ENCODE measurements at places on chromosomes 1 and 21.

DNA sequence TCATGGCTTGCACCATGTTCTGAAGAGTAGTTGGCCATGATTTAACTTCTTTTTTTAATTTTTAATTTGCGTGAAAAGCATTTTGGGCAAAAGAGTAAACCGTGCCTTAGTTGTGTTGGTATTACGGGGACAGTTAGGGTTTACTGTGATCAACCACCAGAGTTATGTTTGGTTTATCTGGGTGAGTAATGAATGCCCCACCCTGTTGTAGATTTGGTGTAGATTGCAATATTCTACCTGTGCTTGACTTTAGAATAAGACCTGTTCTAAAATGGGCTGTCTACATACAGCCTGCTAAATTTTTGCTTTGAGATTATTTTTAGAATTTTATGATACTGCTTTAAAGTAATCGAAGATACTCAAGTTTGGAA lies 1.4 kb downstream of the USP25 start:
- no peak for DNase-seq

GRCh38 chr1:83670909-83671565 lies 327.9 kb downstream of the TTLL7 start:
- DNase-seq: no peak

GRCh38 chr1:193077991-193078390 lies 18.6 kb downstream of the RO60 start:
- DNase-seq: no peak

DNA sequence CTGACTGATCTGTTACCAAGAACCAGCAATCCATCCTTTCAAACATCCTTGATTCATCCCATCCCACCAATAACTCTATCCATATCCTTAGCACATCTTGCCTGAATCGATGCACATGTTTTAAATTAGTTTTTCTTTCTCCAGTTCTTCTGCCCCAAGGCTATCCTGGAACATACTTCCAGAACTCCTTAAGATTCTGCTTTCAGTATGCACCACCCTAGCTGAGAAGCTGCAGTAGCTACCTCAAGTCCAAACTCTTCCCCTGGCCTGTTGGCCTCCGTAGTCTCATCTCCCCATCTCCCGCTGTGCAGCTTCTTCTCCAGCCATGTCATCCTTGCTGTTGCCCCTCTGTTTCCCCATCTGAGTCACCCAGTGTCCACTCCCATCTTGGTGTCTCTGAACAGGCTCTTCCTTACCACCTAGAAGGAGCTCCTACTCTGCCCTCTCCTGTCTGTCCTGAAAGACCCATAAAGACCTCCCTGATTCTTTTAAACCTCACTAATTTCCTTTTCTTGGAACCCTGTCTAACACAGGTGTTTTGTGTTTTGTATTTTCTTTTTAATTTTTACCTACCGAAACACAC lies 108.0 kb downstream of the SGIP1 start:
- no peak for DNase-seq

GRCh38 chr1:209421978-209422680 lies 161.4 kb upstream of the CAMK1G start:
- peak; percentile 63 for DNase-seq

DNA sequence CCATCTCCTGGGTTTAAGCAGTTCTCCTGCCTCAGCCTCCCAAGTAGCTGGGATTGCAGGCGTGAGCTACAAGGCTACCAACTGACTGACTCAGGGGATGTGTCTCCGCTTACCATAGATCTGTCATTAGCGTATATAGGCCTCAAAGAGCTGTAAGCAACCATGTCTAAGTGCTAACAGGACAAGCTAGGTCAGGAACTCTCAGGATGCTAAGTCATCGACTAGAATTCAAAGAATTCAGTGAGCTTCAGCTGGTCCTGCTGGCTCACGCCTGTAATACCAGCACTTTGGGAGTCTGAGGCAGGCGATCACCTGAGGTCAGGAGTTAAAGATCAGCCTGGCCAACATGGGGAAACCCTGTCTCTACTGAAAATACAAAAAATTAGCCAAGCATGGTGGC lies 29.5 kb downstream of the CAPN2 start:
- no peak for DNase-seq

DNA sequence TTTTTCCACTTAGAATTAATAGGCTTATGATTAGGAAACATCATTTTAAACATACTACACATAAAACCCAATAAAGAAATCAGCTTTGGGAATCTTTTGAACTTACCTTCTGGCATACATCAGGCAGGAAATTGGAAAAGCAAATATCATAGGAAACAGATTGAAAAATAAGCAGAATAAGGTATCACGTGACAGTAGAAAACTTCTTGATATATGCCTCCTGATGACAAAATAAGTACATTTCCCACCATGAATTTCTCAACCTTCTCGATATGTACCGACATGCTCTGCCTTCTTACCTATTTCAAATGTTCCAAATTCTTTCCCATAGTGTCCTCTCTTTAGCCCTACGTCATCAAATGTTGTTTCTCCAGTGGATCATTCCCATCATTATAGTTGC lies 72.4 kb downstream of the CLCA4 start:
- DNase-seq: no peak

- DNase-seq: no peak
Observed at GRCh38 chr1:112505878-112506277, 2.9 kb upstream of the WNT2B start.

DNA sequence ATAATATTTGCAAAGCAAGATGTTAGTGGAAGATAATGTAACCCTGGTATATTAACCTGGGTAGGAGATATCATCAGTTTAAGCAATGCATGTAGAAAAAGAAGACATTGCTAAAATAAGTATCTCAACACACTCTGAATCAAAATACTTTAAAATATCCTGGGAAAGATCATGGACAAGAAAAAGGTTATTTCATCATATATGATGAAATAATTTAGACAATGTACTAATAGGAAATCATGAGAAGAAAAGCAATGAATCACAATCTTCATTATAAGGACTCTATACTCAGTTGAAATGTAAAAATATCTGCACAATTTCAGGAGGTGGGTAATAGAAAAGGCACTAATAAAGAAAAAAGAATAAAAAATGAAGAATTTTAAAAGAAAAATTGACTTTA lies 158.8 kb downstream of the KCNT2 start:
- no peak for DNase-seq

DNA sequence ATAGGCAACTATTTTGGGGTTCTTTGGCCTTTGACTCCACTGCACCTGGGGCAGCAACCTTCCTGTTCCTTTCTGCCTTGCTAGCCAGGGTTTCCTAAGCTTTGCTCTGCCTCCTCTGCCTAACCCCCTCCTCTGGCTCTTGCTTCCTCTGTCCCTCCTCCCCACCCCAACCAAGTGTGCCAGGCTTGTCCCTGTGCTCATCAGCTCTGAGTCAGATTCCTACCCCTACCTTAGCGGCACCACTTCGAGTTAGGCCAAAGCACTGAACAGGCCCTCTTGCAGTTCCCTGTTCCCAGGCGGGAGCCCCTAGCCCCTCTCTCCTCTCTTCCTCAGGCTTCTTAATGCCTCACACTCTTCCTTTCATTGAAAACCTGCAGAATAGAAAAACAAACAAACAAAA lies 74.8 kb upstream of the HAO2 start:
- DNase-seq: no peak

GRCh38 chr1:175536921-175537320 lies 206.5 kb downstream of the TNR start:
- peak; percentile 13 for DNase-seq

DNA sequence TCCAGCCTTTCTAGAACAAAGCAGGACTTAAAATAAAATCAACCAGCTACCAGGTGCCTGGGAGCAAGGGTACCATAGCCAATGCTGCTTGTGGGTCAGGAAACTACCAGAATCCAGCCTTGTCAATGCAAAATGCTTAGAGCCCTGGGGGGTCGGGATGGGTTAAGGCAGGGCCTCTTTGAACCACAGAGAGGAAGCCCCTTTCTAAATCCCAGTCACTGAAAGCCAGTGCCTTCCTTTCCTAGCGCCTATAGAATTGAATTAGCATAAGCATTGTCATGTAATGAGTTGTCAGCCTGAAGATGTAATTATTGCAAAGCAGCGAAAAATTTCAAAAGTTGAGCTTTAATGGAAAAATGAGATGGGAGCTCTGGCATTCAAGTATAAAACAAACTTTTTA lies 176.6 kb upstream of the DAB1 start:
- DNase-seq: no peak

DNA sequence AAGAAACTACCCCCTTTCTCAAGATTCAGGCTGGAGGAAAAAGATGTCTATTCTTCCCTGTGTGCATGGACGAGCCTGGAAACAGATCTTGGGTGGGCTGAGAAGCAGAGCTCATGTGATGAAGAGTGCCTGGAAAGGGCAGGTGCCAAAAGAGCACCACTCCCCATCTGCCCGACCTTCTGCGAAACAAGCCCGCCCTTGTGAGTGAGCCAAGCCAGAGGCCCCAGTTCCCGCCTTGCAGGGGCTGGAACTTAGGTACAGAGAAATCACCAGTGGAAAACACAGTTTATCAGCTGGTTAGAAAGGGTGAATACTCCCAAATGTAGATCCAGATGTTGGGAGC lies 26.7 kb upstream of the A3GALT2 start:
- DNase-seq: no peak

- no peak for DNase-seq
Observed at GRCh38 chr1:79895573-79895972, 889.0 kb upstream of the ADGRL4 start.

- DNase-seq: no peak
Observed at GRCh38 chr21:17976139-17976538, 157.0 kb upstream of the C21orf91 start.

GRCh38 chr1:30307182-30307581 lies 416.2 kb downstream of the MATN1 start:
- DNase-seq: no peak

GRCh38 chr1:243465738-243466137 lies 209.9 kb downstream of the SDCCAG8 start:
- DNase-seq: no peak

DNA sequence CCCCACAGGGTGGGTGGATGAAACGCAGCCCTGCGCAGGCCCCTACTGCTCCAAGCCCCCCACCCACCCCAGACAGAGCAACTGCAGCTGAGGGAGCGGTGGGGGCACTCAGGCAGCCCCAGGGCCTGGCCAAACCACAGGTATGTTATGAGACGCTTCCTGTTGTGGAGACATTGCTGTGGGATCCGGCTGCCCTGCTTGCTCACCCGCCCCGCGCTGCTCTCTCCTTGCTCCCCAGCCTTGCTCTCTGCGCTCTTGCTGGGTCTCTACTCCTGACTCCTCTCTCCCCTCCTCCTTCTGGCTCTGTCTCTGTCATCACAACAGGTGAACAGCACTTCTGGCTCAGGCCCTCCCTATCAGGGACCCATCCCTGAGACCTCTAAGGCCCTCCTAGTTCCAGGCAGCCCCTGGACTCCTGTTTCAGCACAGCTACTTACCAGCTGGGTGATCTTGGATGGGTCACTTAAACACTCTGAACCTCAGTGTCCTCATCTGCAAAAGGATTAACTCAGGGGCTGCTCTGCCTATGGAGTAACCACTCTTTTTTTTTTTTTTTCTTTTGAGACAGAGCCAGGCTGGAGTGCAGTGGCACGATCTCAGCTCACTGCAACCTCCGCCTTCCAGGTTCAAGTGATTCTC lies 15.9 kb downstream of the COL8A2 start:
- DNase-seq: no peak

GRCh38 chr1:10228528-10228927 lies 18.2 kb downstream of the KIF1B start:
- DNase-seq: no peak

GRCh38 chr21:36753556-36753955 lies 54.6 kb downstream of the SIM2 start:
- no peak for DNase-seq

All from MM.1S (cell line).